Astrocyte of the spinal cord (primary cell): ENCODE measurements at places on chromosomes 11 and 22.

GRCh38 chr22:19568337-19569275 is 44.4 kb upstream of the CLDN5 start:
- DNase-seq, result peak; percentile 62

GRCh38 chr11:36146437-36146836 is 142.8 kb downstream of the COMMD9 start:
- no peak for DNase-seq

DNA sequence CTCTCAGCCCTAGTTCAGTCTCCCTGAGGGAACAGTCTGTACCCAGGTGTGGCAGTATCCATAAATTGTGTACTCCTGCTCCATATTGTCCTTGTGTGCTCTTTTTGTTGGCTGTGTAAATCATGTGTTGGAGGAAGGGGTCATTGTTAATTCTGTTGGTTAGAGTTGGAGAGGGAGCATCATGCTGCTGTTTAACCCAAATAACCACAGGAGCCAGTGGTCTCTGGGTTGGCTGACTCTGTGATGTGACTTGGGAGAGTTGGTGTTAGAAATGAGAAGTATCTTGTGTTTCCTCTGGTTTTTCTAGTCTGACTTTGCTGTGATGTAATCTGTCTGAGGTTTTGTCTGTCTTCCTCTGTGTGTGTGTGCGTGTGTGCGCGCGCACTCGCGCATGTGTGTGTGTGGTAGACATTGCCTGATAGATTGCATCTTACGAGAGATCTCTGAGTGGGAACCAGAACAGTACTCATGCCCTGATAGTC is 30.5 kb downstream of the CTNND1 start:
- DNase-seq, result peak; percentile 39

DNA sequence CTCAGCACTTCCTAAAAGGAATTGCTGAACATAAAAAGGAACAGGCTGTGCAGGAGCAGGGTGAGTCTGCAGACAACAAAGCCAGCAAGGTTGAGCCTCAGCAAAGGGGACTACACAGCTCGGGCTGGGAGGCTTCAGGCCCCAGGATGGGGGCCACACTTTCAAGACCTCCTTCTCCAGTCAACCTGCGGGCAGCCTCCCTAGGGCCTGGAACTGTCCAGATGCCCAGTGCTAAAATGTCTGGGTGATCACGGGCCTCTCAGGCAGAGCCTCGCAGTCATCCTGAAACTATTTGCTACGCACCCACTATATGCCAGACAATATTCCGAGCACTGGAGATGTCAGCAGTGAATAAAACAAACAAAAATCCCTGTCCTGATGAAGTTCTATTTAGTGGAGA is 3.9 kb upstream of the NEFH start:
- DNase-seq, result no peak

DNA sequence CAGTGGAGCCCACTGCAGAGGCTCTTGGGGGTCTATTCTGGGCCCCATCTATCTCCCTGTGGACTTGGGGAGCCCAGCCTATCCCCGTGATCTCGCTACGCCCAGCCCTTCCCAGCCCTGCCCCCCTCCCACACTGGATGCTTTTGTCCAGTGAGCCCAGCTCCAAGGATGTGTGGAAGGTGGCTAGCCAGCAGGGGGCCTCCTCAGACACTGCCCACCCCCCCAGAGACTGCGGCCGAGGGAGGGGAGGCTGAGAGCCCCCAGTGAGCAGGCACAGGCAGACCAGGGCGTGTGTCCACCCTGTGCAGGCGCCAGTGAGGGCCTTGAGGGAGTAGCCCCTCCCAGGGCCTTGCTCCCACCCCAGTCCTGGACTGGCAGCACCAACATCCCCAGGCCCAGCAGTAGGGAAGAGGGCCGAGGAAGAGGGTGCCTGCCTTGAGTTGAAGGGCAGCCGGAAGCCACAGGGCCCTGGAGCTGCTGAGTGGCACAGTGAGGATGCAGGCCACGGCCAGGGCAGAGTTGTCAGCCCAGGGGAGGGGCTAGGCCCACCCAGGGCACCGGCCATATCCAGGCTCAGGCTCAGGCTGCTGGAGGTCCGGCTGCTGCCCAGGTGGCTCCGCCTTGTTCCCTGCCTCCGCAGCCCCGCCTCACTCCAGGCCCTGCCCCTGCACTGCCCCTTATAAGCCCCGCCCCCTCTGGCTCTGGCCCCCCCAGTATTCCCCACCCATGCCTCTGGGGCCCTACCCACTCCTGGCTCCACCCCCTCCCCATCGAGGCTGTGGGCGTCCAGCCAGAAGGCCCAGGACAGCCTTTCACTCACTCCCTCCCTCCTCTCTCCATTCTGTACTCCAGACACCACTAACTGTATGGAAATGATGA is 28.0 kb downstream of the MOB2 start:
- DNase-seq, result no peak

- DNase-seq, result no peak
Observed at GRCh38 chr22:37269936-37270678, 12.2 kb upstream of the CYTH4 start.

GRCh38 chr22:21009638-21010425 is 5.1 kb upstream of the P2RX6 start:
- DNase-seq, result peak; percentile 51

GRCh38 chr11:34988294-34989255 is 72.2 kb downstream of the PDHX start:
- DNase-seq, result peak; percentile 79

DNA sequence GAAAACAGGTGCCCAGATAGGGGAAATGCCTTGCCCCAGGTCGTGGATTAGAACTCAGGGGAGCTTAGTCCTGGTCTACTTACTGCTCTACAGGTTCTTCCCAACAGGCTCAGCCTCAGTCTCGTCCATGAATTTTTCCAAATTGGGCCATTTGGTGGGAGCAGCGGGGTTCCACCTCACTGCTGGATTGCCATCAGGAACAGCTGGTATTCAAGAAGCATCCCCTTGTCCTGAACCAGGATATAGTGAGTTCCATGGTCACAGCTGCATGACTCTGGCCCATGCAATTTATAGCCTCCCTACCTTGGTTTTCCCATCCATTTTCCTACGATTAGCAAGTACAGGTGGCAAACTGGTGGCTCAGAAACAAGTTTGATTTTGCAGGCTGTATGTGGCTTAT is 6.6 kb upstream of the UBE2L6 start:
- no peak for DNase-seq

- no peak for DNase-seq
Observed at GRCh38 chr11:21364866-21365624, 695.7 kb downstream of the NELL1 start.
